Cerebellum (tissue), 4 donors: ENCODE measurements at places on chromosomes 7 and 10.
A peak's percentile ranks its signal among the peaks of the same experiment; 100 is the strongest.

DNA sequence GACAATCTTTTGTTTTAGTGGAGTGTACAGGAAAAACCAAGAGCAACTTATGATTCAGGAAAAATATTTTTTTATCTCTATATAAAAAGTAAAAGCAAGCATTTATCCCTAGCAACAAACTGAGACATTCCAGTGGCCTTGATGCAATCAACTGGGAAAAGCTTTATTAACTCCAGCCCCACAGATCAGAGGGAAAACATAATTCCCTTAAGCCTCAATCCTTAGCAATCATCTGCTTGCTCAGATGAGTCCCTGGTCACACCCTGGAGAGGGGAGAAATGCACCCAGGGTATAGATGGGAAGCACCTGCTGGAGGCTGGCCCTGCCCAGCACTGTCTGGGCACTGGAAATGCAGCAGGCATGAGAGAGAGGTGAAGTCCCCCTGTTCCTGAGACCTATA lies 636.6 kb downstream of the TNS3 start:
- DNase-seq, result no peak

GRCh38 chr7:46173476-46174195 lies 252.6 kb upstream of the IGFBP3 start:
- peak; percentile 5 for DNase-seq

GRCh38 chr10:64312876-64313275 lies 791.7 kb downstream of the REEP3 start:
- no peak for DNase-seq

DNA sequence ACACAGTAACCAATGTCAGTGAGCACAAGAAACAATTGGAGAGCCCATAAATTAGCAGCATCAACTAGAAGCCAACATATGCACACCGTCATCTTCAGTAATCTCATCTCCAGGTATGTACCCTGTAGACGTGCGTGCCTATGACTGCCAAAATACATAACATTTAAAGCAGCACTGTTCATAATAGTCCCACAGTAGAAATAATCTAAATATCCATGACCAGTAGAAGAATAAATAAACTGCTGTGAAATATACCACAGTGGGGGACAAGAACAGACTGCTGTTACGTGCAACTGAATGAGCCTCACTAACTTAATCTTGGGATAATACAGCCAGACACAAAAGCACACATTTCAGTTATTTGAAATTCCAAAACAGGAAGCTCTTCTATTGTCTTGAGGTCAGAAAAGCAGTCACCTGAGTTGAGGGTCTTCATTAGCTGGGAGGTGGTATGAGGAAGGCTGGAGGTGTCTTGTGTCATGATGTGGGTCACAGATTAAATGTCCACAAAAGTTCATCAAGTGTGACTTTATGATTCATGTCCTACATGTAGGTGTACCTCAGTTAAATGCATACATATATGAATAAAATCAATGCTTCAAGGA lies 454.2 kb upstream of the AKR1E2 start:
- DNase-seq, result no peak

GRCh38 chr7:151416941-151417315 lies 7.1 kb upstream of the WDR86 start:
- no peak for DNase-seq

GRCh38 chr7:149223176-149223575 lies 16.3 kb upstream of the ZNF212 start:
- no peak for DNase-seq

GRCh38 chr10:61284222-61284890 lies 168.8 kb downstream of the TMEM26 start:
- peak; percentile 27 for DNase-seq

DNA sequence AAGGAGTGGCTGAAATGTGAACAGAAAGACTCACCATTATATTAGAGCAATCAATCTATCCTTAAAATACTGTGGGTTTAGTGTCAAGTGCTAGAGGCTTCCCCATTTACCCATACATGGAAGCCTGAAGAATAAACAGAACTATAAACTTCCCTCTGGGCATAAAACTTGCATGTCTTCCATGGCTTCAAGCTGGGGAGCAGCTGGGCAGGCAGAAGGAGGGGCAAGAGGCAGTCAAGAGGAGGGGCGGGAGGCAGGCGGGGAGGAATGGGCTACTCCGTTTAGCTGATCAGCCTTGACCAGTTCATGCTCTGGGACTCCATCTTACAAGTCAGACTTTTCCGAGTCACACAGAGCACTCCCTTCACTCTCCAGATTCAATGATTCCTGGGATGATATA lies 3.5 kb upstream of the PRSS1 start:
- DNase-seq, result no peak

GRCh38 chr10:10792681-10793080 lies 225.0 kb upstream of the CELF2 start:
- DNase-seq, result no peak

DNA sequence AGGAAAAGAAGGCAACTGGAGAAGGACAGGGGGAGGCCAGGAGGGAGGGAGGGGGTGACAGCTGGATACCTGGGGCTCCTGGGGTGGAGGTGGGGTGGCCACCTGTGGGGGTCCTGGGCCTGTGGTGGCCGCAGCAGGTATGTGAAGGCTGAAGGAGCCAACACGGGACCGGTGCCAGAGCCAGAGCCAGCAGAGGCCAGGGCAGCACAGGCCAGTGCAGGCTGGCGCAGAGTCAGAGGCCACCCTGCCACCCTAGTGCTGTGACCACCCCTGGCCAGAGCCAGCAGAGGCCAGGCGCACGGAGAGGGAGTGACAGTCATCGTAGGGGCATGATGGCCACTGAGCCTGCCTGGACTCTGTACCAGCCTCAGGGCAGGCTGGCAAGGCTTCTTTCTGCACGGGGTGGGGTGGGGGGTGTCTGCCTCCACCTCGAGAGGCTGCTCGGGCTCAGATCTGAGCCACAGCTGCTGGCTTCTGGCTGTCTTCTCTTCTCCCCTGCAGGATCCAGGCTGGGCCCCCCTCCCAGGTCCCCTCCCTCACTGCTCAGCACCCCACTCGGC lies 28.8 kb downstream of the YKT6 start:
- DNase-seq, result no peak
